ENCODE measurements at places on chromosomes 3 and 15.
A peak's percentile ranks its signal among the peaks of the same experiment; 100 is the strongest.

DNA sequence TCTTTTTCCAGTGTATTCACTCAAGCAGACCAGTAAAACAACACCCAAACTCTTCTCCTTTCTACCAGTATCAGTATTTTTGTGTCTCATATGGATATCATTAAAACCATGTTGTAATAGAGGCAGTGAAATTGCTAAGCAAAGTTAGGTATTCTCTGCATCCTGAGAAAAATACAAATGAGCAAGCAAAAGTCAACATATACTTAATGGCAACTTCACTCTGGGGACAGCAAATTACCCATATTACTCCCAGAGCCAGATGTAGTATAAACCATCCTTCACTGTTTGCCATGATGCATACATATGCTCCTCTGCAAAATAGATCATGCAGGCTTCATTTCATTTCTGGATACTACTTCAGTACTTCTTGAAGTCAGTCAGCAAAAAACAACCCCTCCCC is 22.1 kb downstream of the UBA5 start:
- DNase-seq: no peak

- no peak for DNase-seq
These were observed 14.8 kb downstream of the GPR87 start for GRCh38 chr3:151301787-151302186.

GRCh38 chr15:38647683-38648082 is 83.1 kb upstream of the RASGRP1 start:
- DNase-seq: no peak

DNA sequence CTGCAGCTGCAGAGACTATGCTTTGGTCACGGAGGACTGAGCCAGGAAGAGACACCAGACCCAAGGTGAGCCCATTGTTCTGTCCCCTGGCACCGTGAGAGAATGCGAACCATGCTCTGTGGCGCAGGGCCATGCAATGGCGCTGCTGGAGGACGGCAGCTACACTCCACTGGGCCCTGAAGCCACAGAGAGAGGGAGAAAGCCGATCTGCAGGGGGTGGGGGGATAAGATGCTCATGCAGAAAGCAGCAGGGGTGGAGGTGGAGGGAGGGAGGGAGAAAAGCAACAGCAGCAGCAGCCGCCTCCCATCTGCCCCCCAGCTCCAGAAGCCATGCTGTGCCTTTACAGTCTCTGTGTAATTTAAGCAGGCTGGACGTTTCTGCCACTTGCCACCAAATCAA is 5.3 kb downstream of the BDH1 start:
- no peak for DNase-seq

DNA sequence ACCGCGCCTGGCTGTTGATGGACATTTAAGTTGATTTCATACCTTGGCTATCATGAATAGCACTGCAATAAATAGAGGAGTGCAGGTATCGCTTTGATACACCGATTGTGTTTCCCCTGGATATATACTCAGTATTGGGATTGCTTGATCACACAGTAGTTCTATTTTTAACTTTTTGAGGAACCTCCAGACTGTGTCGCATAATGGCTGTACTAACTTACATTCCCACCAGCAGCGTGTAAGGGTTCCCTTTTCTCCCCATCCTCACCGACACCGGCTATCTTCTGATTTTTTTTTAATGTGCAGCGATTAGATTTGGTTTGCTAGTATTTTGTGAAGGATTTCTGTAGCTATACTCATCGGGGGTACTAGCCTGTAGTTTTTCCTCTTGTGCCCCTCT is 16.0 kb downstream of the RUBCN start:
- DNase-seq: no peak

GRCh38 chr3:9793161-9793781 is 389 bp downstream of the ARPC4 start:
- DNase-seq: peak; percentile 20

- peak; percentile 82 for DNase-seq
These were observed 120.1 kb upstream of the ARHGEF3 start for GRCh38 chr3:56921573-56922453.

DNA sequence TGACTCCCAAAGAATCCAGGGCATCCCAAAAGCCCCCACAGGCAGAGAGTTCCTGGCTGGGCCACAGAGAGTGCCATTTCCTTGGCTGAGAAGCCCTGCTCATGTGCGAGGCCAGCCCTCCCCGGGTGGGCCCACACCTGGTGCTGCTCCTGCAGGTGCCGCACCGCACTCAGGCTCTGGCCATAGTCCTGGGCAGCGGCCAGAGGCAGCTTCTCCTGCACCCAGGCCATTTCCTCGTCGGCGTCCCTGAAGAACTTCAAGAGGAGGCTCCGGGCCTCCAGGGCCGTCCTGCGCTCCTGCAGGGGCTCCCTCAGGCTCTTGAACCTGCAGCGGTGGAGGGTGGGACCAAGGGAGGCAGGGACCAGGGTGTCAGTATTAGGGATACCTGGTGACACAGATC is 18.1 kb downstream of the PLA2G4B start:
- DNase-seq: no peak

DNA sequence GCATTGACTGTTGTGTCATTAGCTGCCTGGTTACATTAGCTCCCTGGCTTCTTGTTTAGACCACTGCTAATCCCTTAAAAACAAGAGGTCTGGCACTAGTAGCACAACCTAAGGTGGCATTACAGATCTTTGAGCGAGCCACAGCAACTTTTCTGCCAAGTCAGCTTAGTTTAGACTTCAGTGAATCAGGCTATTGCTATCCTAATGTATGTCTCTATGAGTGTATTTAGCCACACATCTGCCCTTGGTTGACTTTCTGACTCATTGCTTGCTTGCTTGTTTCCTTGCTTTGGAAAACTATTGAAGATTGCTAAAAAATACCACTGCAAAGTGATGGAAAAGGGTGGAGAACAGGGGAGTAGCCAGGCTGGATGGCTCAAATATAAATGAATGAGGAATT is 50.2 kb downstream of the CHP1 start:
- DNase-seq: no peak

DNA sequence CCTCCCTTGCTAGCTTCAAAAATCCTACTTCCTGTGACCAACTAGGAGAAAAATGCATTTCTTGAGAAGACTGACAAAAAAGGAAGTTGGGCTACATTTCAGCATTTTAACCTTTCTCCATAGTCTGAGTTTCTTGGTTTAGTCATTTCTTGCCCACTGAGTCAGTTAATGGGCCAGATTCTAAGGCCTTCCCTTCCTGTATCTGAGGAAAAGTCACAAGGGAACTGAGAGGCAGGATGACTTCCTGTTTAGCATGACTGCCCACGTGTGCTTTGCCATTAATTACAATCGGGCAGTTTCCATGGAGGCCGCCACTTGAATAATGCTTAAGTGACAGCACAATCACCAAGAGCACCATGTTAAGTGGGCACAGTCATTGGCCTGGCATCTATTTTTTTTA is 794.4 kb upstream of the LMCD1 start:
- DNase-seq: no peak

DNA sequence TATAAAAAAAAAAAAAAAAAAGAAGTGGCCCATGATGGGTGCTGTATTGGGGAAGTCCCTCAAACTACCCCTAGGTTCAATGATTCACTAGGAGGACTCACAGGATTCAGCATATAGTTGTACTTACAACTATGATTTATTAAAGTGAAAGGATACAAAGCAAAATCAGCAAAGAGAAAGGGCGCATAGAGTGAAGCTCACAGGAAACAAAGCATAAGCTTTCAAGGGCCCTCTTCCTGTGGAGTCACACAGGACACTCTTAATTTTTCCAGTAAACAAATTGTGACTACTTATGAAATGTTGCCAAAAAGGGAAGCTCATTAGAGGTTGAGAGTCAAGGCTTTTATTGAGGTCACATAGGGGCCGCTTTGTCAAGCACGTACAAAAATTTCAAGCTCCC is 153.7 kb upstream of the GAP43 start:
- no peak for DNase-seq

- no peak for DNase-seq
These were observed 110.4 kb downstream of the EDEM1 start for GRCh38 chr3:5297895-5298294.

DNA sequence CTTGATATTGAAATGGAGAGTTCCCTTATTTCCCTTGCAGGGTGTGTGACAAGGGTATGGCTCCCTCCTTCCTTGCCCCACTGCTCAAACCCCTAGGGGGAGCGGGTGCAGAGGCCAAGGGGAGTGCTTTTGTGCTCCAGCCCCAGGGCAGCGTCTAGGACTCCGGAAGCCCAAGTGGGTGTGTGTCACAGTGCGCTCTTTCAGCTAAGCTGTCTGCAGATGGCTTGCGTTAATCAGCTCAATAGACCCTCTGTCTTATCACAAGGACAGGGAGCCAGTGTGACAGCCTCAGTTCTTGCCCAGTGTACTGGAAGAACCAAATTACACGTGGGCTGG is 523.6 kb upstream of the LMCD1 start:
- DNase-seq: no peak

GRCh38 chr3:27680517-27681246 is 41.4 kb downstream of the EOMES start:
- no peak for DNase-seq

- DNase-seq: no peak
These were observed 172.6 kb upstream of the LRRC3B start for GRCh38 chr3:26449996-26450395.

GRCh38 chr15:69045802-69046201 is 31.3 kb downstream of the NOX5 start:
- DNase-seq: no peak

- no peak for DNase-seq
These were observed 49.1 kb downstream of the TLNRD1 start for GRCh38 chr15:81049835-81050234.

GRCh38 chr3:188471723-188472122 is 317.8 kb downstream of the LPP start:
- no peak for DNase-seq

- DNase-seq: no peak
These were observed 202.8 kb upstream of the MRPL3 start for GRCh38 chr3:131705558-131706051.

DNA sequence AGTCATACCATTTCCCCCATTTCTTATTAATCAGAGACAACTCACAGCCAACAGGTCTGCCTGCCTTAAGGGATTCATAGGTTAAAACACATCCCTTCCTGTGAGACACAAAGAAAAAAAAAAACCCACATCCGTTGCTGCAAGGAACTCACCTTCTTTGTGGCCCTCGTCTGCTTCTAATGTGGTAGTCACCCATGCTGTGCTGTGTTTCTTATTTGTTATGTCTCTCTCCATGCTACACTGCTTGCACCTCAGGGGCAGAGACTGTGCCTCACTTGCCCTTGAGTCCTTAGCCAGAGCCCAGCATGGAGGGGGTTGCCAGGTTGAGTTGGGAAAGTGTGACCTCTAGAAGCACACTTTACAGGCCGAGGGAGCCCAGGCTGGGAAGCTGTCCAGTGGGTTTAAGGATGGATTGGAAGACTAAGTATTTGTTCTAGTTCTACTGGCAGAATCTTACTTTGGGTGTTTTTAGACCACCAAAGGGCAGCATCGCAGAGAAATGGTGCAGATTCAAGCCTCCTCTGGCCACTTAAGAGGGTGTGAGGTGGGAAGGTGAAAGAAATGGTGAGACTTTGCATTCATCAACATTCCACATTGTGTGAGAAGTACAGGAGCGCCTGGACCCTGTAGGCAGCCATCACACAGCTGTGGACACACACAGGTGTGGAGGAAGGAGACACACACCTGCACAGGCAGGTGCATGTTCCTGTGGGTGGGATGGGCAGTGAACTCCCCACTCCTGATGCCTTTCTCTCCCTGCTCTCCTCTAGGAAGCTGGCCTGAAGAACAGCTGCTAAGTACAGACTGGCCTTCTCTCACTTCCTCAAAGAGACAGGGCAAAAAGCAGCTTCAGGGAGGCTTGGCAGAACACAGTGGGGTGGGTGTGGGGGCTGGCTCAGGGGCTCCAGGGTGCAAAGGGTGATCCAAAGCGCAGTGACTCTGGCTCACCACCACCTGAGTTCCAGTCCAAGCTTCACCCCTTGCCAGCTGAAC is 48.8 kb downstream of the GLB1 start:
- DNase-seq: peak; percentile 77

DNA sequence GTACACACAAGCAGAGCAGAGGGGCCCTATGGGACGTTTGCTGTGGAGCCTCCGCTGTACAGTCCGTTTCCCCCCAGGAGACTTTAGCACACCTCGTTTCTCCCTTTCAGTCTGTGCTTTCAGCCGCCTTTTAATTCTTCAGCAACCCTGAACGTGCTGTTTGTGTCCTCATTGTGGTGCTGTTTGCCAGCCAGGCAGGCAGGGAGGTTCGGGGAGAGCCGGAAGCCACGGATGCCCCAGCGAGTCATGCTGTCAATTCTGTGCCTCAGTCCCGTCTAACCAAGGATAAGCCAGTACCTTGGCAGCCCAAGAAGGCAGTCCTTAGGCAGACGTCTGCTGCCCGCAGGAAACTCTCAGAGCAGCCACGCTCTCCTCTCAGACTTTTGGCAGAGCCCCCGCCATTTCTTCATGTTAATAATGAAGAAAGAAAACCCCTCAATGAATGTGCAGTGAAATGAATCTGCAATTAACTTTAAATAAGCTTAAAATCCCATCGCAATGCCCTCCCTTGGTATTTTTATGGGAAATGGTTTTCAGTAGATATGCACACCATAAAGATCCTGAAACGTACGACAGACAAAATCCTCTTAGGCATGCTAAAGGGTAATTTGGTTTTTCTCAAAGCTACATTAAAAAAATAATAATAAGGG is 158.6 kb downstream of the UACA start:
- DNase-seq: no peak

GRCh38 chr3:40583691-40584090 is 58.9 kb downstream of the ZNF621 start:
- no peak for DNase-seq

DNA sequence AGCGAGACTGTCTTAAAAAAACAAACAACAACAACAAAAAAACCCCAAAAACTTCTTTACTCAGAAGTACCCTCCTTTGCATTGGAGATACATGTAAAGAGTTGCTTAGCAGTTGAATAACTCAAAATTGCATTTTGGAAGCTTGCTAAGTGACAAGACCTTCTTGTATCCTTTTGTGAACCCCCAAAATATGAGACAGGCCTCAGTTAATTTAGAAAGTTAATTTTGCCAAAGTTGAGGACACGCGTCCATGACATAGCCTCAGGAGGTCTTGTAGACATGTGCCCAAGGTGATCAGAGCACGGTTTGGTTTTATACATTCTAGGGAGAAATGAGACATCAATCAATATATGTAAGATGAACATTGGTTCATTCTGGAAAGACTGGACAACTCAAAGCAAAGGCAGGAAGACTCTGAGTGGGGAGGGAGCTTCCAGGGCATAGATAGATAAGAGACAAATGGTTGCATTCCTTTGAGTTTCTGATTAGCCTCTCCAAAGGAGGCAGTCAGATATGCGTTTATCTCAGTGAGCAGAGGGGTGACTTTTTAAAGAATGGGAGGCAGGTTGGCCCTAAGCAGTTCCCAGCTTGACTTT is 1.7 kb upstream of the ARF4 start:
- no peak for DNase-seq

DNA sequence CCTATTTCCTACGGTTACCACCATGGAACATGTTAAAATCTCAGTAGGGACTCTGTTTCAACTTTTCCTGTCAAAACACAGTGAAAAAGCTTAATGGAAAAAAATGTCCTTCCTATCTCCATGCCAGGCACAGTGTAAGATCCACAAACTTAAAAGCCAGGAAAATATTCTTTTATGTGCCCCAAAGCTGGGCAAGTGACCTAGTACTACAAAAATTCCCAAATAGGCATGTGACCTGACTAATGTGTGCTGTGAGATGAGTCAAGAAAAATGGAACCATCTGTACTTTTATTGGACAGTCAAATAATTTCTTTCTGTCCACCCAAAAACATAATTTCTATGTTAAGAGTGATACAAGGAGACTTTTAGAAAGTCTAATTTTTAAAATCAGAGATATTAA is 406.0 kb downstream of the ZBTB20 start:
- DNase-seq: no peak

- peak; percentile 88 for DNase-seq
These were observed 5.6 kb downstream of the CSK start for GRCh38 chr15:74787251-74788041.

Measured in CD4-positive, alpha-beta T cell treated with Interleukin-15 for 4 hours (primary cell).